ENCODE measurements at places on chromosomes 7 and 10. TPM values are rescaled to one million over a fixed set of nuclear protein-coding genes. Genes with fewer than 3 reads are reported as not detected.

Gene UMAD1
- 12.3 TPM for total RNA-seq

Gene UCMA
- not detected for total RNA-seq

DNA sequence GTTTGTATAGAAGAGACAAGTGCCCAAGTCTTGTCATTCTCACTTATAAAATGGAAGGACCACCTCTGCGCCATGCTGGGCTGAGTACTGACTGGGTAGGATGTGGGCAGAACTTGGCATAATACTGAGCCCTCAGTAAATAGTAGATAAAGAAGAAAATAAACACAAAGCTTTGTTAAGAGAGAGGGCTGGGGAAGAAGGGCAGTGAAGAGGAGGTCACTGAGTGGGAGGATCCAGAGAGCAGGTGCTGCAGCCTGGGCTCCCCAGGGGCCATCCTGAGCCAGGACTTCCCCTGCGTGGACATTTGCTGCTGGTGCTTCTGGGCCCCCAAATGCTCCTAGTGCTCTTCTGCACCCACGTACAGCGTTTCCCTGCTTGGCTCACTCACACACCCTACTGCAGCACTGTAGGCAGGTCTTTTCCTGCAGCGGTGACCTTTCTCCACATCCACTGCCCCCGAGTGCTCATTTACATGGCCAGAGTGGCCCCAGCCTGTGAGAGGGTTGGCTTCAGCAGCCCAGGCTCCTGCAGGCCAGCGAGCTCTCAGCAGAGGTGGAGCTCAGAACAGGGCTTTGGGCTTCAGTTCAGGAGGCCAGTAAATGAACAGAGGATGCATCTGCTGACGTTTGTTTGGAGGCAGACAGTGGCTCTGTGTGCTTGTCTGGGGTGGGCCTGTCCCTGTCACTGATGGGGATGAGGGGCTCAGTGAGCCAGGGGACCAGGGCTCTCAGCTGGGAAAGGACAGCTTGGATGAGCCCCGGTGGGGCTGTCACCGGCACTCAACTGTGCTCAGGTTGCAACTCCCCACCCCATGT is 164.6 kb downstream of the ADARB2 start:
- DNase-seq = no peak
- H3K27me3 ChIP-seq = no peaks in the 10 kb centered on the region
- H3K36me3 ChIP-seq = no peaks in the 10 kb centered on the region

- H3K4me1 ChIP-seq = no peaks in the 10 kb centered on the region
- no peak overlapping the region for H3K27ac ChIP-seq
- no peaks in the 10 kb centered on the region for H3K27me3 ChIP-seq
- H3K4me3 ChIP-seq = no peak overlapping the region
Observed at GRCh38 chr7:140509789-140510188, 30.5 kb upstream of the MKRN1 start.

Gene IFIT2
- 7.3 TPM for total RNA-seq

Gene ARPC1A
- total RNA-seq = 51.4 TPM

DNA sequence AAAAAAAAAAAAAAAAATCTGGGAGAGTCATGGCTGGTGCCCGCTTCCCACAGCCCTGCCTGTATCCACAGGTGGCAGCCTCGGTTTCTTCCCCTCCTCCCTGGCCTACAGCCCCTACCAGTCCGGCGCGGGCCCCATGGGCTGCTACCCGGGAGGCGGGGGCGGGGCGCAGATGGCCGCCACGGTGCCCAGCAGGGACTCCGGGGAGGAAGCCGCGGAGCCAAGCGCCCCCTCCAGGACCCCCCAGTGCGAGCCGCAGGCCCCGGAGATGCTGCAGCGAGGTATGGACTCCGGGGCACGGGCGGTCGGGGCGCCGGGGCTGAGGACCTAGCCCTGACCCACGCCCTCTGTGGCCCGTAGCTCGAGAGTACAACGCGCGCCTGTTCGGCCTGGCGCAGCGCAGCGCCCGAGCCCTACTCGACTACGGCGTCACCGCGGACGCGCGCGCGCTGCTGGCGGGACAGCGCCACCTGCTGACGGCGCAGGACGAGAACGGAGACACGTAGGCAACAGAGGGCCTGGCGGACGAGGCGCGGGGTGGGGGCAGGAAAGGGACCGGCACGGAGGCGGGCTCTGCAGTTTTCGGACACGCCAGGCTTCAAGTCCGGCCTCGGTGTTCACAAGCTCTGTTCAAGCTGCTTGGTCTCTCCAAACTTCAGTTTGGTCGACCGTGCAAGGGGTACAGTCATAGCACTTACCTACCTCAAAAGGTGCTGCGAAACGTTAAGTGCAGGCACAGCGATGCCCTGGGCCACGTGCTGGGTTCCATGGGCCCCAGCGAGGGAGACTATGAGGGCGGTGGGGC is 3.9 kb downstream of the NFKB2 start:
- H3K27me3 ChIP-seq = no peaks in the 10 kb centered on the region
- peak overlapping the region; percentile 56 for H3K4me3 ChIP-seq
- DNase-seq = peak; percentile 92

DNA sequence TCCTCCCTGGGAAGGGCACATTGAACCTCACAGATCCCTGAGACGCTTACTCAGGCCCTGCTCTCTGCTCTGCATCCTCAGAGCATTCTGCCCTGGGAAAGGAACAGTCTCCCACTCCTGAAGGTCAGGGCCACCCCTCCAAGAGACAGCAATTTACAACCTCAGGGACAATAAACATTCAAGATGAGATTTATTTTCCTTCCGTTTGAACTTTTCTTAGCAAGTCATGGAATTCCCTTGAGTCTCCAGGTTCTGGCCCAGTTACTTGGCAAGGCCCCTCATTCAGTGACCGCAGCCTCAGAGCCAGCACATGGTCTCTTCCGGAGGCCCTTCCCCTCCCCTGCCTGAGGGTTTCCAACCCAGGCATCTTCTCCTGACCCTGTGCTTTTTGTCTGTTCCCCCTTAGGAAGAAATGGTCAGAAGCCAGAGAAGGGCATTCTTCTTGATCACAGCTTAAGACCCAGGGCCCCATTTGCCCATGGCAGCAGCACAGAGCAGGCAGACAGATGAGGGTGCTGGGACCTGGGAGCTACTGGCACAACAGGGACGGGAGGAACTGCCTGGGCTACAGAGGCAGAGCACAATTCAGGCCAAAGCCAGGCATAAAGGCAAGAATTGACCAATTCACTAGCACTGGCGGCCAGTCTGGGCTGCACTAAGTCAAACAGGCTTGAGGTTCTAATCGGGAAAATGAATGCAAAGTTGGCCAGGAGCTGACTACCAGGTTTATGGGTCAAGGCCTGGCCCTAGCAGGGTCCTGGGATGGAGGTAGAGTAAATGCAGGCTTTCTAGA is 56.7 kb downstream of the VSTM4 start:
- no peak overlapping the region for H3K27ac ChIP-seq
- H3K36me3 ChIP-seq = peaks cover 2% of the 10 kb centered on the region
- no peak overlapping the region for H3K4me3 ChIP-seq
- no peaks in the 10 kb centered on the region for H3K4me1 ChIP-seq
- H3K27me3 ChIP-seq = peaks cover 13% of the 10 kb centered on the region
- no peak for DNase-seq

Gene CALY
- total RNA-seq = not detected

DNA sequence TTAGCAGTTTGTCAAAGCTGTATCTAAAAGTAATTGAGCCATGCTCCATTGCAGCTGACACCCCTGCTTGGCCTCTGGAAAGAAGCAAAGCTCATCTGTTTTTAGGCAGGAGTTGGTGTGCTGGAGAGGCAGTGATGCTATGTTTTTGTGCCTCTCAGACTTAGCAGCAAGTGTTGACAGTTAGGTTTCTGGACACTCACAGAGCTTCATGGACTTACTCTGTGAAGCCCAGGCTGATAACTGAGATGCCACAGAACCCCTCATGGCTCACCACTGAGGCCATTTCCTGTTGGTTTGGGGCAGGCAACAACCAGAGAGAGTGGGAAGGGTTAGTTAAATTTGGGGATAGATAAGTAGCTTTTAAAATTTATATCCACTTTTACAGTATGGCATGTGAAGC is 59.8 kb downstream of the BTAF1 start:
- peak overlapping the region; percentile 53 for H3K27ac ChIP-seq
- H3K36me3 ChIP-seq = peaks cover 74% of the 10 kb centered on the region

DNA sequence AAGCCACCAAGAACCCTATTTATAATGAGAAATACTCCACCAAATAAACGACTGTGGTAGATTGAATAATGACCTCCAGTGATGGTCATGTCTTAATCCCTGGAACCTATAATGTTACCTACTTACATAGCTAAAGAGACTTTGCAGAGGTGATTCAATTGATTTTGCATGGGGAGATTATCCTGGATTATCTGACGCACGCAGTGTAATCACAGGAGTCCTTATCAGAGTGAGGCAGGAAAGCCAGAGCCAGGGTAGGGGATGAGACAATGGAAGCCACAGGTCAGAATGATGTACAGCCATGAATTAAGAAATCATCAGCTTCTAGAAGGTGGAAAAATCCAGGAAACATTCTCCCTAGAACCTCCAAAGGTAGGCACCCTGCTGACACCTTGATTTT is 286.4 kb upstream of the SP4 start:
- no peak overlapping the region for H3K4me3 ChIP-seq
- H3K4me1 ChIP-seq = no peaks in the 10 kb centered on the region
- no peak overlapping the region for H3K27ac ChIP-seq
- DNase-seq = no peak

DNA sequence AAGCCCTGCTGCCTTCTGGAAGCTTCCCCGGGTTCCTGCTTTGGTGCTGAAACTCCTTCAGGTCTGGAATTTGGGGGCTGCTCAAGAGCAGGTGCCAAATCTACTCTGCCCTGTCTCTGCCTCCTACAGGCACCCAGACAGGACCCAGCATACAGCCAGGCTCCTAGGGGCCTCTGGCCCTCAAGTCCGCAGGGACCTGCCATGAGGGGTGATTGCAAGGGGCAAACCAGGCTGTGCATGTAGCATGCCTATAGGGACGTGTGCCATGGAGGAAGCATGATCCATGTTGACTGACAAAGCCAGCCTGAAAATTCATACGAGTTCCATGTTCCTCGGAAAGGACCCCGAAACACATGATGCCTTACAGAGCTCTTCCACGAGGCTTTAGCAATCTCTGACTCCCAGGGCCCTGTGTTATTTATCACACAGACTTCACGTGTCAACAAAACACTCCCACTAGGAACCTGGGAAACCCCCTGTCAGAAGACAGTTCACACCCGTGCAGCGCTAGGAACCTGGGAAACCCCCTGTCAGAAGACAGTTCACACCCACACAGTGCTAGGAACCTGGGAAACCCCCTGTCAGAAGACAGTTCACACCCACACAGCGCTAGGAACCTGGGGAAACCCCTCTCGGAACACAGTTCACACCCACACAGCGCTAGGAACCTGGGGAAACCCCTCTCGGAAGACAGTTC is 75.3 kb upstream of the DNAAF5 start:
- no peak for DNase-seq
- no peaks in the 10 kb centered on the region for H3K27me3 ChIP-seq
- no peak overlapping the region for H3K4me3 ChIP-seq
- H3K4me1 ChIP-seq = no peaks in the 10 kb centered on the region

Gene TUBAL3
- total RNA-seq = not detected

Gene VAX1
- total RNA-seq = not detected

GRCh38 chr7:47349401-47349800 is 232.5 kb downstream of the TNS3 start:
- no peak overlapping the region for H3K4me3 ChIP-seq
- no peak overlapping the region for H3K27ac ChIP-seq
- H3K36me3 ChIP-seq = no peaks in the 10 kb centered on the region
- H3K4me1 ChIP-seq = no peaks in the 10 kb centered on the region

Gene RBP3
- total RNA-seq = not detected

Gene SP4
- 37.0 TPM for total RNA-seq

GRCh38 chr10:101812606-101813005 is 5.6 kb downstream of the OGA start:
- peaks cover 34% of the 10 kb centered on the region for H3K4me1 ChIP-seq
- H3K27me3 ChIP-seq = no peaks in the 10 kb centered on the region
- H3K4me3 ChIP-seq = no peak overlapping the region
- H3K36me3 ChIP-seq = peaks cover 60% of the 10 kb centered on the region
- no peak for DNase-seq
- no peak overlapping the region for H3K27ac ChIP-seq

- DNase-seq = no peak
- H3K4me3 ChIP-seq = no peak overlapping the region
- peaks cover 6% of the 10 kb centered on the region for H3K27me3 ChIP-seq
- H3K36me3 ChIP-seq = no peaks in the 10 kb centered on the region
- no peak overlapping the region for H3K27ac ChIP-seq
Observed at GRCh38 chr7:90262438-90262837, 17.5 kb downstream of the CFAP69 start.

Gene IDI2
- total RNA-seq = not detected

Gene MBL2
- total RNA-seq = not detected

DNA sequence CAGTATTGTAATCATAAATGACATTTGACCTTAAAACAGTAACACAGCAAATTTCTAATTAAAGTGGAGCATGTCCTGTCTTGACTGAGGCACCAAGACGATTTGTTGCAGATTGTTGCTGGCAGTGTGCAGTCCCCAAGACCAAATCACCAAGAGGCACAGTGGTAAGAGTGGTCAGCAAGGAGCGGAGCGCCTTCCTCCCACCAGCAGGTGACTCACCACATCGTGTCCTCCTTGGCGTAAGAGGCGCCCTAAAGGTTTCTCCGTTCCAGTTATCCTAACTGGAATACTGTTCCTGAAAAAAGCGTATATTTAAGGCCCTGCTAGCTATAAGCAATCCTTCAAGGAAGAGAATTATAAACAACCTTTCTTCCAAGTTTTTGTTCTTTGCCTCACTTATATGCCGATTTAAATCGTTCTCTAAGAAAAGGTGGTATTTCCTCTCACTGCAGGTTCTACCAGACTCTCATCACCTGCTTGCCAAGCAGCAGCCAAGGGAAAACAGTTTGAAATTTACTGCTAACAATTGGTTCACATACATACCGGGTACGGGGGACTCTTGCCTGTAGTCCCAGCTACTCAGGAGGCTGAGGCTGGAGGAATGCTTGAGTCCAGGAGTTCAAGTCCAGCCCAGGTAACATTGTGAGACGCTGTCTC is 10.7 kb upstream of the REPIN1 start:
- peaks cover 3% of the 10 kb centered on the region for H3K36me3 ChIP-seq
- peaks cover 42% of the 10 kb centered on the region for H3K4me1 ChIP-seq
- peak overlapping the region; percentile 84 for H3K27ac ChIP-seq
- H3K27me3 ChIP-seq = peaks cover 4% of the 10 kb centered on the region

DNA sequence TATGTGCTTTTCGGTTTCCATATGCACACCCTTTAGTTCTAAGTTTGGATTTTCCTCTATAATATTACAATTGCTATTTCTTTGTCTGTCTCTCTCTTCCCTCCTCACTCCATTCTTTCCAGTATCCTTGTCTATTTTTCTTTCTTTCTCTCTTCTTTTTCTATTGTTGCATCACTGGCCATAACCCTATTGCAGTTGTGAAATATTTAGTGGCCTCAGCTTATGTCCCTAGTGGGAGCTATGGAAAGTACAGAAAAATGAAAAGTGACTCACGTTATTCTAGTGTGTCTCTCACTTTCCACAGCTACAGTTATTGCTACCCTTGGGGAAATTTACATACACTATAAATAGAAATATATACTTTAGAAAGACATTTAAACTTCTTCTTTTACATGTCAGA is 59.1 kb downstream of the CNTNAP2 start:
- no peak overlapping the region for H3K27ac ChIP-seq
- H3K4me3 ChIP-seq = no peak overlapping the region
- H3K36me3 ChIP-seq = no peaks in the 10 kb centered on the region
- no peaks in the 10 kb centered on the region for H3K27me3 ChIP-seq
- no peak for DNase-seq
